ENCODE measurements at places on chromosomes 13 and 19.

- no peak for DNase-seq
These were observed 354.6 kb downstream of the RBM26 start for GRCh38 chr13:79051472-79051871.

GRCh38 chr13:22161871-22162270, 491.0 kb downstream of the FGF9 start:
- DNase-seq = no peak

DNA sequence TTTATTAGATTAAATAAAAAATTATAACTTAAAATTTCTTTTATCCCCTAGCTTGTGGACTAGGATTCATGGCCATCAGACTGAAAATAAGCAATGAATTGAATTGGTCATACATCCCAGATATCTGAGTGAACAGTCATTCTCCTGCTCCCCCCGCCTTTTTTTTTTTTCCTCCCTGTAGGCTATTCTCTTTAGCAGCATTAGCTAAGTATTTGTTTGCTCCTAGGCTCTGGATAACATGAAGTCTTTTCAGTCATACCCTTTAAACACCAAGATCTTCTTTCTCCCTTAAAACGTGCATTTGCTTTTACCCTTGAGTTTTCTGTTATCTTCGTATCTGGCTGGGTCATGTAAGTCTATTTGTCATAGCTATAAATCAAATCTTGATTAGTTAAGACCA, 866.7 kb upstream of the SPRY2 start:
- no peak for DNase-seq

GRCh38 chr19:3389876-3390371, 23.5 kb downstream of the NFIC start:
- DNase-seq = no peak

DNA sequence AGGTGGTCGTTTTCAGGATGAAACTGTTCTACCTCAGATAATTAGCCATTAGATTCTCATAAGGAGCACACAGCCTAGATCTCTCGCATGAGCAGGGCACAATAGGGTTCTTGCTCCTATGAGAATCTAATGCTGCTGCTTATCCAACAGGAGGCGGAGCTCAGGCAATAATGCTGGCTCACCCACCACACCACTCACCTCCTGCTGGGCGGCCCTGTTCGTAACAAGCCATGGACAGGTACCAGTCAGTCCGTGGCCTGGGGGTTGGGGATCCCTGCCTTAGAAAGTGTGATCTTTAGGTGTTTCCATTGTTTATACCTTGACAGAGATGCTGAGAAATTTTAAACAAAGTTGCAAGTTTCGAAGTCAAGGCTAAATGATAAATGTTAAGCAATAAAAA, 344.6 kb upstream of the HTR2A start:
- DNase-seq = no peak

DNA sequence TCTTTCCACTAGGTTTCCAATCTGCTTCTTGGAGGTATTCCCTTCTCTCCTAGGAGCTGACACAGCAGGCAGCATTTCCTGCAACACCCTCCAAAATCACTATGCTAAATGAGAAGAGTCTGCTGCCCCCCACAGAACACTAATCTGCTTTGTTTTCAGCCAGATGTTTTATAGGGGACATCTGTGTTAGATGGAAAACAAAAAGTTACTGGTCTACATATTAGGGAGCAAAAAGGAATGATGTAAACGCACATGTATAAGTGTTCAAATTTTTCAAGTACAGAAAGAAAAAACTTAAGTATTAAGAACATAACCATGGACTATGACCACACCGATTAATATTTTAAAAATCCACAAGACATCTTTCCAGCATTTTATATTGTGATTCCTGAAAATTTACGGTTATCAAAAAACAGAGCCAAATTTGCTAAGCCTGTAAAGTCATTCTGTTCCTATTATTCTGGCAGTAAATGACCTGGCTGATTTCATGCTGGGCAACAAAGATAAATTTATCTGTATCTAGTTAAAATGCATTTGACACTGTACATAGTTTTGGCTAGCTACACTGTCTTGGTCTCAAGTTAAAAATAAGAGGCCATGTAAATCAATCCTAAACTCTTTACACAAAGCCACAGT, 63.3 kb downstream of the DCLK1 start:
- no peak for DNase-seq

DNA sequence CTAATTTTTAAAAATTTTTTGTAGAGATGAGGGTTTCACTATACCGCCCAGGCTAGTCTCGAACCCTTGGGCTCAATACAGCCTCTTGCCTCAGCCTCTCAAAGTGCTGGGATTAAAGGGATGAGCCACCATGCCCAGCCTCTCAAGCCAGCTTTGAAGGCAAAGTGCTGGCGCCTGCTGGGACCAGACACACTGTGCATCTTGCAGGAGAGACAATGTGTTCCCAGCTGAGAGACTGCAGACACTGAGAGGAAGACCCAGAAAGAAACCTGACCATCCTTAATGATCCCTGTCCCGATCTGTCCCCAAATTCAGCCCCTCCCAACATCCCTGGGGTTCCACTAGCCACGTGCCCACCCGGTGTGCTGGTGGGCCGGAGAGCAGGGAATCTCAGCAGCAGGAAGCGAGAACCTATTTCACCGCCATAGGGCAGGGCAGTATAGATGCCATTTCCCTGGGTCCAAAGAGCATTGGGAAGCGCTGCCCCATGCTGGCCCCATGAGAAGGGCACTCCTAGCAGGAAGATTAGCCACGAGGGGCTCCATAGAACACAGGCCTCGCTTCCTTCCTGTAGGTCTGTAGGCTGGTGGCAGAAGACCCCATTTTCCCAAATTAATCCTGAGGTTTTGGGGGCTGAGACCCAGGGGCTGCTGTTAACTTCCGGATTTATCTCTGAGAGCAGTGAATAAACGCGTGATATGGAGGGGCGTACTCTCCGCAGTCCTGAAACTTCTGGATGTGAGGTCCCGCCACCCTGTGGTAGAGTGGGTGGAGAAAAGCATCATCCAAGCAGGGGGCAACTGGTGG, 968 bp downstream of the RAVER1 start:
- DNase-seq = no peak

- no peak for DNase-seq
These were observed 19.0 kb downstream of the CD177 start for GRCh38 chr19:43372462-43372861.

DNA sequence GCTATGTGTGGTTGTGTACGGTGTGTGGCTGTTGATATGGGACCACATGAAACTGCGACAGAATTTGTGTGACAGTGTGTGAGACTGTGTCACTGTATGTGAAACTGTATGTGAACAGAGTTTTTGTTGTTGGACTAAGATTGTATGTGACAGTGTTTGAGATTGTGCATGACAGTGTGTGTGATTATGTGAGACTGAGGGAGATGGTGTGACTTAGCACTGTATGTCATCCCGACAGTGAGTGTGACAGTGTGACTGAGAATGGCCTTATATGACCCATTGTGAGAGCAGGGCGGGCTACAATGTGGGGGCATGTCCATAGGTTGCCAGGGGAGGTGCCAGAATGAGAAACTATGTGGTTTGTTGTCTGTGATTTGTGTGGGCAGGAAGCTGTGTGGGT, 930 bp downstream of the ZNF583 start:
- no peak for DNase-seq

DNA sequence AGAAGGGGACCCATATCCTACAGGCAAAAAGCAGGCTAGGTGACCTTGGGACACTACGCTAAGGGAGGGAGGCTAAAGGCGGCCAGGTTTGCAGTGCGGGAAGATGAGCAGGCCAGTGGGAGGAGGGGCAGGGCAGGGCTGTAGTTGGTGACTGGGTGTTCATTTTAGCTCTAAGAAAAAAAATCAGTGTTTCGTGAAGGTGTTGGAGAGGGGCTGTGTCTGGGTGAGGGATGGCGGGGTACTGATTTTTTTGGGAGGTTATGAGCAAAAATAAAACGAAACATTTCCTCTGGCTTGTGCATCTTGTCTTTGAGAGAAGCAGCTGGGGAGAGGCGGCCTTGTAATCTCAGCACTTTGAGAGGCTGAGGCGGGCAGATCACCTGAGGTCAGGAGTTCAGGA, 4.3 kb upstream of the NUP62 start:
- no peak for DNase-seq

- DNase-seq = peak; percentile 73
These were observed 9.1 kb upstream of the LILRB5 start for GRCh38 chr19:54266133-54266532.

DNA sequence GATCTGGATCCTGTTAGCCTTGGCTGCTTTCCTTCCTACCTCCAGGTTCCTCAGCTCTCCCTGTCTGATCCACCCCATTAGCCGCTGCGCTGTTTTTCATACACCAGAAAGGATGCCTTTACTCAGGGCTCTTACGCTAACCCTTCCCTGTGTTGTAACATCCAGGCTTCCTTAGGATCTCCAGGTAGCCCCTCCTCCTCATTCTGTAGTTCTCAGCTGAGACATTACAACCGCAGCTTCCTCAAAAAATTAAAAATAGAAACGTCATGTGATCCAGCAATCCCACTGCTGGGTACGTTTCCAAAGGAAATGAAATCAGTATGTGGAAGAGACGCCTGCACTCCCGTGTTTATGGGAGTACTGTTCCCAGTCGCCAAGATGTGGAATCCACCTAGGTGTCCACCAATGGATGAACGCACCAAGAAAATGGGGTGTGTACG, 18.4 kb upstream of the MYADM start:
- no peak for DNase-seq

GRCh38 chr13:110232756-110233155, 74.2 kb downstream of the COL4A1 start:
- DNase-seq = no peak

GRCh38 chr13:32894589-32895001, 121.6 kb upstream of the KL start:
- no peak for DNase-seq

GRCh38 chr13:24564881-24565280, 52.3 kb upstream of the PARP4 start:
- no peak for DNase-seq

DNA sequence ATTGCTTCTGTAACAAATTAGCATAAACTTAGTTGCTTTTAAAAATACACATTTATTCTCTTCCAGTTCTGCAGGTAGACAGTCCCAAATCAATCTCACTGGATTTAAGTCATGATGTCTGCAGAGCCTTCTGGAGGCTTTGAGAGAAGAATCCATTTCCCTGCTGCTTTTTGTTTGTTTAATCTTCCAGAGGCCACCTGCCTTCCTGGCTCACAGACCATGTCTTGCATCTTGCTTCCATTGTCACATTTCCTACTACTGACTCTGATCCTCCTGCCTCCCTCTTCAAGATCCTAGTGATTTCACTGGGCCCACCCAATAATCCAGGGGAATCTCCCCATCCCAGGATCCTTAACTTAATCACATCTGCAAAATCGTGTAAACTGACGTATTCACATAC, 473.3 kb downstream of the ITGBL1 start:
- DNase-seq = no peak

DNA sequence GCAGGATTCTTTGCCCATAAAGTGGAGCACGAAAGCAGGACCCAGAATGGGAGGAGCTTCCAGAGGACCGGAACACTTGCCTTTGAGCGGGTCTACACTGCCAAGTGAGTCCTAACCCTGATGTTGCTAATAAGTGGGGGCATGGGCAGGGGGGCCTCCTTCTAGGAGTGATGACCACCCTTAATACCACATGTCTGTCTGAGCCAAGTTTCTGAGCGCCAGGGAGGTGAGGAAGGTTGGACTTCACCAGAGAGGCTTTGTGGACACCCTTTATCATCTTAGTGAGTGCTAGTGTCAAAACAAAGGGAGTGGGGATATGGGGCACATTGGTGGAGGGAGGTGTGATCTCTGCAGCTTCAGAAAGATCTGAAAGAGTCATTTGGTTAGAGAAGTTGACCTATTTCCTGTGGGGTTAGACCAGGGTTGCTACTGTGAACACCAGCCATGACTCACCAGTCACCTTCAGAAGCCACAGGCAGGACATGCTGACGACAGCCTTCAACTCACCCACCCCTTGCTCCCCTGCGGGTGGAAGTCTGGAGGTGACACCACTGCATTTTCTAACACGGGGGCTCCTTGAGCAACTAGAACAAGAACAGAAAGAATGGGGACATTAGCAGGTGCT, 8.8 kb downstream of the ALOX5AP start:
- no peak for DNase-seq

DNA sequence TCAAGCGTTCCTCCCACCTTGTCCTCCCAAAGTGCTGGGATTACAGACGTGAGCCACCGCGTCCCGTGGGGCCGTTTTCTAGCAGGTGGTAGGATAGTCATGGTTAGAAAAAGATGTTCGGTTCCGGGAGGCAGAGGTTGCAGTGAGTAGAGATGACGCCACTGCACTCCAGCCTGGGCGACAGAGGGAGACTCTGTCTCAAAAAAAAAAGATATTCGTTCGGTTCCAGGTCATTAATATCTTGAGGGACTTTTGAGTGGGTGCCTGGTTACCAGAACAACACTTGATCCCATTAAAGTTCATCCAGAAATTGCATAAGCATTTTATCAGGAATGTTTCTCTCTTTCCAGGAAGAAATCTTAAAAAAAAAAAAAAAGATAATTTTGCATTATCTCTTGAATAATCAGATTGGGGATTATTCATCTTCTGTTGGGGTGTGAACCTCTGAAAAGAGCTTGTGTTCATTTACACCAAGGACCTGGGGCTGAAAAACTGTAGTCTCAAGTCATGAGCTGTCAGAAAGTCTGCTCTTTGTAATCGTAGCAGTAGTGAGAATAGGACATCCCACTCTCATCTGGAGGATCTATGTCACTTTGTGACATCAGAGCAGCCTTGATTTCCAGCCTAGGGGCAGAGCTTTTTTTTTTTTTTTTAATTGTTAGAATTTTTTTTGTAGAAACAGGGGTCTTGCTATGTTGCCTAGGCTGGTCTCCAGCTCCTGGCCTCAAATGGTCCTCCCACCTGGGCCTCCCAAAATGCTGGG, 1.0 kb upstream of the ETHE1 start:
- no peak for DNase-seq

- DNase-seq = no peak
These were observed 29.0 kb upstream of the SLITRK6 start for GRCh38 chr13:85828094-85828684.

- DNase-seq = no peak
These were observed 216.9 kb downstream of the DNAJC15 start for GRCh38 chr13:43240278-43240677.

DNA sequence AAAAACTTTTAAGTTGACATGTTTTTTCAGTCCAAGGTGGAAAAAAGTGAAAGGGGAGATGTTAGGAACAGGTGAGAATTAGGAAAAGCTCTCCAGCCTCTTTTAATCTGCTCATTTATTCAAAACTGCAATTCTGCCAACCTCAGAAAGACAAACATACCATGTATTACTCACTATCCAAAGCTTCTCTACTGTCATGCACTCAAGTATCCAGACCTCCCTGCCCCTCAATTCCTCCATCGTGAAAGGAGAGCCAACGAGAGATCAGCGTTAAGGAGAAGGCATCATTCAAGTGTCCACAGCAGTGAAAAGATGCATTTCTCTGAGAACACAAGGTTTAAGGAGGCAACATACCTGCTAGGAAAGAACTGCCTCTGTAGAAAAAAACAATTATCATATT, 24.5 kb downstream of the DIAPH3 start:
- no peak for DNase-seq

GRCh38 chr19:52343548-52343947, 7.5 kb downstream of the ZNF610 start:
- peak; percentile 20 for DNase-seq

- DNase-seq = no peak
These were observed 36.3 kb upstream of the PSG9 start for GRCh38 chr19:43305642-43306041.

GRCh38 chr13:93554514-93554913, 327.9 kb downstream of the GPC6 start:
- no peak for DNase-seq
